Epithelial cell of esophagus (primary cell): ENCODE measurements at places on chromosomes 13 and 19.

DNA sequence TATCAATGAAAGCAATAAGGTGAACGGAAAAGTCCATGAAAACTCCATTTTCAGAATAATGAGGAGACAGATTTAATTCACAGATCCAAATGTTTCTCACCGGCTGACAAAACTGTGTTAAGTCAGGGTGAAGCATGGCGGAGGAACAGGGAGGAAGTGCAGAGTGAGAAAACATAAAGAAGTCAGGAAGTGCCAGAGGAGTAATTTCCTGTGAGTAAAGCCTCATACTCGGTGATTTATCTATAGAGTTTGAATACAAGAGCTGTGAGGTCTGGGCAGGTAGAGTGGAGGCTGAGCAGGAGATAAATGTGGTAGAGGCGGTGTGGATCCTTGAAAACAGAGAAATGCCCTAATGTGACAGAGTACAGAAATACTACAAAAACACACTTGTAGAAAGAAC lies 11.4 kb downstream of the CARD8 start:
- peak; percentile 37 for DNase-seq

DNA sequence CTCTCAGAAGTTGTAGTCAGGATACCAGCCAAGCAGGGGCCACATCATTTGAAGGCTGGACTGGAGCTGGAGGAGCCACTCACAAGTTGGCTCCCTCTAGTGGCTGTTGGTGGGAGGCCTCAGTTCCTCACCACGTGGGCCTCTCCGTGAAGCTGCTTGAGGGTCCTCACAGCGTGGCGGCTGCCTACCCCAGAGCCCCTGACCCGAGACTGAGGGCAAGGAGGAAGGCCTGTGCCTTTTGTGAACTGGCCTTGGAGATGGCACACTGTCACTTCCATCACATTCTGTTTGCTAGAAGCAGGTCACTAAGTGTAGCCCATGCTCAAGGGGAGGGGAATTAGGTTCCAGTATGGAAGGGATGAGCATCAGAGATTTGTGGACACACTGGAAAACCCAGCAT lies 14.6 kb downstream of the GNA11 start:
- peak; percentile 67 for DNase-seq

DNA sequence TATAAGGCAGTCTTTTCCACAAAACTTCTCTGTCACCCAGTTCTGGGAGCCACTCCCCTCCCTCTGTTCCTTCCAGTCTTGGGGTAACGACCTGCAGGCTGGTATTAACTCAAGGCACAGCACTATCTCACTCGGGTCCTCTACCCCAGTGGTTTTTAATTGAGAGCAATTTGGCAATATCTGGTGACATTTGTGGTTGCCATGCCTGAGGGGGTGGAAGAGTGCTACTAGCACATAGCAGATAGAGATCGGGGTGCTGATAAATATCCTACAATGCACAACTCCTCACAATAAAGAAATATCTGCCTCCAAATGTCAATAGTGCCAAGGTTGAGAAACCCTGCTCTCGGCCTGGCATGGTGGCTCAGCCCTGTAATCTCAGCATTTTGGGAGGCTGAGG lies 117.7 kb upstream of the ABCC4 start:
- no peak for DNase-seq

DNA sequence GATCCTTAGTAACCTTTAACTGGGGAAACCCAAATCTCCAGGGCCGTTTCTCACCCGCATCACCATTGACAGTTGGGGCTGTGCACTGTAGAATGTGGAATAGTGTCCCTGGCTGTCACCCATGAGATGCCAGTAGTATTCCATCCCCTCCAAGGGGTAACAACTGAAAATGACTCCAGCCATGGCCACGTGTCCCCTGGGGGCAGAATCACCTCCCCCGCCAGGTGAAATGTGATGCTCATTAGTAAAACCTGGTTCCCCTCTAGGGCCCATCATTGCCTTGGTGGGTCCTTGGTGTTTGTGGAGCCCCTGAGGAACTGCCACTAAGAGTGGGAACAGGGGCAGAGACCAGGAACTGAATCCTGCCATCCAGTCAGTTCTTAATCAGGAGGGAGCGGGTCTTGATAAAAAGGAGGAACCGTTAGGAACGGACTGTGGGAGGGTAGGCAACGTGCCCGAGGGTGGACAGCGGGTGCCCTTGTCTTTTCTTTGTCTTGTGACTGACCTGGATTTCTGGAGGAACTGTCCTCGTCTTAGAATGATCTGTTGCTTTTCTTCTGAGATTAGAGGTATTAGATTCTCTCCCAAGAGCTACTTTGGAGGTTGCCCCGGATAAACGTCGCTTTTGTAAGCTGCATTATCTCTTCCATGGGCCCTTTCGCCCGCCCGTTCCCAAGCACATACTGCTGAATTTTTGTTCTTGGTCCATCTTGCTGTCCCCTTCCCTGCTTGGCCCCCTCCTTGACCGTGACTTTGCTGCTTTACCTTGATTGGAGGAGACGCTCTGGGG lies 3.5 kb downstream of the MYO9B start:
- DNase-seq: no peak

GRCh38 chr19:11089254-11090013 lies at the start of gene LDLR:
TSS of gene LDLR (plus strand) at chr19:11089463. CDS start at chr19:11089549, 86 bp downstream.
- DNase-seq: peak; percentile 96

GRCh38 chr19:46728693-46729339 lies 11.9 kb upstream of the PRKD2 start:
- DNase-seq: peak; percentile 68

DNA sequence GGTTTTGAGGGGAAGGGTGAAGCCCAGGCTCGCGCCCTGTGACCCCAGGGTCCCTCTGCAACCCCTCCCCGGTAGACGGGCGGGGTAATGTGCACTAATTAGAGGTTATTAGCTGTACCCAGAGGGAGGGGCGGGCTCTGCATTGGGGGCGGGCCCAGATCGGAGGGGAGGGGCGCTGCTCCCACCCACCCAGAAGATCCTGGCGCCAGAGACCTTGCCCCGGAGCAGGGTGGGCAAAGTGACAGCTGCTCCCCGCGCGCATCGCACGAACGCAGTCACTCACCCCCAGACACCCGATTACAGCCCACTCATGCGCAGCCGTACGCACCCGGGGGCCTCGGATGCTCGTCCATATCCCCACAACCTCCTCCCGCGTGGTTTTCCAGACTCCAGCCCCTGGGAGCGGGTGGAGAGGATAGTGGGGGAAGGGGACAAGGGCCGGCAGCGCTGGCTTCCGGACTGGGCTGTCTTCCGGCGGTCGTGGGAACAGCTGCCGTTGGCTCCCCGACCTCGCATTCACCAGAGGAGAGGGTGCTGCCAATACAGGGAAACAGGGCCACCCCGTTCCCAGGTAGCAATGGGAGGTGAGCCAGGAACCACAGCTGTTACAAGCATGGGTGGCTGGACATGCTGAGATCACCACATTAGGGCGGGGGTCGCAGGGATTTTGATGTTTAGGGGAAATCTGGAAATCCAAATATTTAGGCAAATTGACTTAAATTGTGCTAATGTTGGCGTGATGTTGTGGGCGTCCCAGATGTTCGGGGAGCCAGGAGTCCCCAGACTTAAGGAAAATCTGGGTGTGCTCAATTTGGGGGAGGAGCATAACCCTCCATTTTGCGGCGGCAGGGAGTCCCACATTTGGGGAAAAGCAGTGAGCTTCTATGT lies 2.9 kb upstream of the HOOK2 start:
- peak; percentile 64 for DNase-seq

- DNase-seq: peak; percentile 93
These were observed 58.6 kb upstream of the SPRY2 start for GRCh38 chr13:80399340-80400163.

DNA sequence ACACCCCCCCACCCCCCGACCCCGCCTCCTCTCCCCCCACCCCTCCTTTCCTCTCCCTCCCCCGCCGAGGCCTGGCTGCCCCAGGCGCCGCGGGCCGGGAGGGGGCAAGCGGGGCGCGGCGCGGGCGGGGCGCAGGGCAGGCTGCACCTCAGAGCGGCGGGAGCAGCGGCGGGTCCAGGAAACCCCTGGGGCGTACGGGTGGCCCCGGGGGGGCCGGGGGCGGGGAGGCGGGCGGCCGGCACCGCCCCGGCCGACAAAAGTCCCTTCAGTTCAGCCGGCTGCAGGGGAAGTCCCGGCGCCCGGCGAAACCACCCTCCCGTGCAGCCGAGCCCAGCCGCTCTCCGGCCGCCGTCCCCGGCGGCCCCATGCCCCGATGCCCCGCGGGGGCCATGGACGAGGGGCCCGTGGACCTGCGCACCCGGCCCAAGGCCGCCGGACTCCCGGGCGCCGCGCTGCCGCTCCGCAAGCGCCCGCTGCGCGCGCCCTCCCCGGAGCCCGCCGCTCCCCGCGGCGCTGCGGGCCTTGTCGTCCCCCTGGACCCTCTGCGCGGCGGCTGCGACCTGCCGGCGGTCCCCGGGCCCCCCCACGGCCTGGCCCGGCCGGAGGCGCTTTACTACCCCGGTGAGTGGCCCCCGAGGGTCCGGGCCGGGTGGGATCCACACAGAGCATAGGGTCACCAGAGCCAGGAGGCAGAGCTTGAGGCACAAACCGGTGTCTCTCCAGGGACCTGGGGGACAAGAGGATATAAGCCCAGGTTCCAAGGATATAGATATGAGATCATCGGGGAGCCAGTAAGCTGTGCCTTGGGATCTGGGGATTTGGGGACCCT lies at the start of gene BCL3:
TSS of gene BCL3 (plus strand) at position 283 of the 829 bp plus-strand sequence. CDS start at position 366, 83 bp downstream.
- DNase-seq: peak; percentile 72

DNA sequence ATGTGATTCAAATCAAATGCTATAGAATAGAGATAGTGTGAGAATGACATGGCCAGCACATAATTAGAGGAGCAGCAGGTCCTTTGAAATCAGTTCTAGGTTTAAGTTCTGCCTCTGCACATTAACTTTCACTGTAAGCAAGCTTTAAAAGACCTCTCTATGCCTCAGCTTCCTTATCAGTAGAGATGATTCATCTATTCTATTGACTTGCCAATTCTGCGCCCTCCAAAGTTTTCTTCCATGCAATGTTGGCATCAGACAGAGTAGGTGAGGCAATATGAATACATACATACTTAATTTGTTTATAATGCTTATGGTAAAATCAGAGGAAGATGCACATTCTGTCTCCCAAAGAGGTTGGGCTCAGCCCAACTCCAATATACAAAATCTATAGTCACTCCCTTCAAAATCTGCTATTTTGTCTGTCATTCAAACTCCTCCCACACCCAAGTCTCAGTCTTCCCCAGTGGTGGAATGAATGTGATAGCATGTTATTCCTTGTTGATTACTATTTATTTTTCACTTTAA lies 525.5 kb downstream of the RFC3 start:
- no peak for DNase-seq

- DNase-seq: peak; percentile 90
These were observed at the start of gene ZNF418 for GRCh38 chr19:57934820-57935665. TSS of gene ZNF418 (minus strand) at chr19:57935402. CDS start at chr19:57933822, 1,580 bp downstream.

DNA sequence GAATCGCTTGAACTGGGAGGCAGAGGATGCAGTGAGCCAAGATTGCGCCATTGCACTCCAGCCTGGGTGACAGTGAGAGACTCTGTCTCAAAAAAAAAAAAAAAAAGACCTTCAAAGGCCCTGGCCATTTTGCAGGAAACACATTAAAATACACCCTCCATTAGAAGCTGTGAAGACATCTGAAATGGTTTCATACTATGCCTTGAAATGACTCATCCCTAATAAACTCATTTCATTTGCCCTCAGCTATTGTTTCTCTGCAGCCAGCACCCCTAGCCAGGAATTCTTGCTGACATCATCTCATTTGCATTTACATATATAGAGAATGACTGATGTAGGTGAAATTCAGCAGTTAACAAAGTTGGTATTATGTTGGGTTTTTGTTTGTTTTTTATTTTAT lies 8.7 kb downstream of the EML2 start:
- DNase-seq: peak; percentile 96

DNA sequence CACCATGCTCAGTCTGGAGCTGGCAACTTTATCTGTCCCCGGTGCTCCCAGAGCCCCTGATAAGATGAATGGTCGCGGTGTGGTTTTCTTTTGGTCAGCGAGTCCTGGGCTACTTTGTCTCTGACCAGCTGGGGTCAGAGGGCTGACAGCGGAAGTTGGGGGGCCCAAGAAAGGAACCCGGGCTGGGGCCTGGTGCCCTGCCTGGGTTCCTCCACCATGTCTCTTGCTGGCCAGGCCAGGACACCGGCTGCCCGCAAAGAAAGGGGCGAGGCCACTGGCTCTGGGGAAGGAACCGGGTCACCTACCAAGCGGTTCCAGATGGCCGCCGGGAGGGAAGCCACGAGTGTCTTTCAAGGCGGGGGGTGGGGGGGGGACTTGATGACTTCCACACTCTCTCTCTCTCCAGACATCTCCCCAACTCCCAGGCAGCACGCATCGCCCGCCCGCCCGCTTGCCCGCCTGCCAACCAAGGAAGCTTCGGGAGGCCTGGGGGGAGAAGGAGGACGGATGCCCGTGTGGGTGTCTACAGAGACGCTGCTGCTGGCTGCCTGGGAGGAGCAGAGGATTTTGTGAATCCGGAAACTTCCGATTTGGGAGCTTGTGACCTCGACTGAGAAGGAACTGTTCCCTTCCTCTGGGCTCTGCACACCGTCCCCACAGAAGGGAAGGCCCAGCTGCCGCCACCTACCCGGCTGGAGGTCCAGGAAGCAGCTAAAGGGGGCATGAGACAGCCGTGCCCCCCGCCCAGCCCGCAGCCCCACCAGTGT lies 1.1 kb downstream of the PIP5K1C start:
- peak; percentile 39 for DNase-seq

- DNase-seq: no peak
These were observed 8.6 kb upstream of the CDC16 start for GRCh38 chr13:114226088-114226487.

DNA sequence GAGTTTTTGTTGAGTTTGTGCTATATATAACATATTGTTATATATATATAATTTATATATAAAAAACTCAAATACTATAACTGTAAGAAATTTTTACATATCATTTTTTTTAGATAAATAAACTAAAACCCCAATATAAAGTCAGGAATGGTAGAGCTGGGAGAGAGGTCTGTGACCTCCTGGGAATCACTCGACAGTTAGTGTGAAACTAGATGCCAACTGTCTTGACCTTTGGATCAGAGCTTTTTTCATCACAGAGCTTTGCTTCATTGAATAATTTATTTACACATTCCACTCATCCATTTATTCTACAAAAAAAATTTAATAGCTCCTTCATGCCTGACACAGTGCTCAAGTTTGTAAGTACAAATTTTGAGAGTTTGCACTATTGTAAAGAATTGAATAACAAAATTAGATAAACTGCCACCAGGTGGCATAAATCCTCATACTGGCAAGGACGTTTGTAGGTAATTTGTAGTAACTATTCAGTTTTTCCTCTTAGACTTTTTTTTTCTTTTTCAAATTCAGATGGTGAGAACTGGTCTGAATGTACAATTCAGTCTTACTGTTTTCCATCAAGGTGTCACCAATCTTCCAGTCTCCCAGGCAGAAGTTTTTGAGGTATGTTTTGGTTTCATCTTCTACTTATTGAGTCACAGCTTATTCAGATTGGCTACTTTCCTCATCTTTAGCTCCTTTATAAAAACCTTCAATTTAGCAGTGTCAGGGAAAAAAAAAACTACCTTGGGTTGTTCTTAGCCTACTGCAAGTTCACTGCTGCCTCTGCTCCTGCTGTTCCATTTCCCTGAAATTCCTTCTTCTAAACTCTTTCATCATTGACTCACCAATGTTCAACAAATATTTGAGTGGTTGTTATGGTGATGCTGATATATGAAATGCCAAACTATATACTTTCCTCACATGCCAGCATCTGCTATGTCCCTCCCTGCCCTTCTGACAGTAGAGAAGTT lies 28.7 kb downstream of the LACC1 start:
- DNase-seq: peak; percentile 58

- DNase-seq: no peak
These were observed 105.7 kb upstream of the OBI1 start for GRCh38 chr13:78764665-78765064.

- DNase-seq: no peak
These were observed 60.5 kb downstream of the SPATA13 start for GRCh38 chr13:24221007-24221406.

GRCh38 chr19:58058467-58058866 lies 615 bp upstream of the ZNF135 start:
- no peak for DNase-seq
